ENCODE measurements at places on chromosomes 6 and 20.
A peak's percentile ranks its signal among the peaks of the same experiment; 100 is the strongest.

GRCh38 chr6:132728616-132729015 is 14.8 kb upstream of the VNN1 start:
- no peak for DNase-seq

- peak; percentile 70 for DNase-seq
These were observed 6.8 kb downstream of the MKKS start for GRCh38 chr20:10427060-10427692.

GRCh38 chr20:48851579-48851978 is 23.8 kb upstream of the PREX1 start:
- DNase-seq = no peak

DNA sequence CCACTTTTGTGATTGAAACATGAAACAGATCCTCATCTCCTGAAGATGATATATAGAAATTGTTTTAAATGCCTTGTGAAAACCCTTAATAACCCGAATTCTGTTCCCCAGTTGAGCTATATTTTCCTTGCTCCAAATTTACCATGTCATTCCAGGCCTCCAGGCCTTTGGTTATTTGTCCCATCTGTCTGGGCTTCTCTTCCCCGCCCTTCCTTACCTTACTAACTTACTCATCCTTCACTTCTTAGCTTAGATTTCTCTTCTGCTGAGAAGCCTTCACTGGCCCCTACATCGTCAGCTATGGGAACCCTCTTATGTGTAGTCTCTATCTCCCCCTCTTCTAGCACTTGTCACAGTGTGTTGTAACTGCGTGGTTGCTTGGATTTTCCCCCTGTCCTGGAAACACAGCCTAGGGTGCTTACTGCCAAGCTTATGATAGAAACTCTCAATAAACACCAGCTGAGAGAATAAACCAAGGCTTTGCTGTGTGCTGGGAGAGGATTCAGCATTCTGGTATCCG is 68.6 kb downstream of the SGK1 start:
- DNase-seq = no peak
